MCF 10A (cell line): ENCODE measurements at places on chromosomes 4 and X.
A peak's percentile ranks its signal among the peaks of the same experiment; 100 is the strongest.

- DNase-seq, result no peak
Measured at GRCh38 chr4:173883821-173884220, 353.8 kb upstream of the HAND2 start.

- no peak for DNase-seq
Measured at GRCh38 chr4:67616478-67616877, 58.0 kb downstream of the STAP1 start.

- peak; percentile 20 for DNase-seq
Measured at GRCh38 chr4:74158466-74159142, 686 bp downstream of the MTHFD2L start.

GRCh38 chr4:2931512-2932301 lies 31.5 kb downstream of the NOP14 start:
- no peak for DNase-seq

DNA sequence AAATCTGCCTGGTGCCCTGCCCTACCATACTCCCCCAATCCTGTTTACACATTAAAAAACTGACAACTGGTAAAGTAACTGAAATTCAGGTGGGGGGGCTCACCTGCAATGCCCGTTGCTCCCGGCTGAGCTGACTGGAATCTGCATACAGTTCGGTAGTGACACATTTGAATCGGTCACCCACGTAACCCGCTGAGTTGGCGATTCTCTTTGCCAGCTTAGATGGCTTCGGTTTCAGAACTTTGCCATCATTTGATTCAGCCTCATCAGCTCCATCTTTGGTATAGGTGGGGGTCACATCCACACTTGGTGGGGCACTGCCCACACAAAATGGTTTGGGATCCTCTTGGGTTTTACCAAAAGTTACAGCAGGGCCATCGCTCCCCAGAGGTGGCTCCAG lies 25.5 kb downstream of the BCOR start:
- no peak for DNase-seq
